Transverse colon (tissue), 4 donors: ENCODE measurements at places on chromosomes 4 and X. TPM values are rescaled to one million over a fixed set of nuclear protein-coding genes. Genes with fewer than 3 reads are reported as not detected.
A peak's percentile ranks its signal among the peaks of the same experiment; 100 is the strongest.

DNA sequence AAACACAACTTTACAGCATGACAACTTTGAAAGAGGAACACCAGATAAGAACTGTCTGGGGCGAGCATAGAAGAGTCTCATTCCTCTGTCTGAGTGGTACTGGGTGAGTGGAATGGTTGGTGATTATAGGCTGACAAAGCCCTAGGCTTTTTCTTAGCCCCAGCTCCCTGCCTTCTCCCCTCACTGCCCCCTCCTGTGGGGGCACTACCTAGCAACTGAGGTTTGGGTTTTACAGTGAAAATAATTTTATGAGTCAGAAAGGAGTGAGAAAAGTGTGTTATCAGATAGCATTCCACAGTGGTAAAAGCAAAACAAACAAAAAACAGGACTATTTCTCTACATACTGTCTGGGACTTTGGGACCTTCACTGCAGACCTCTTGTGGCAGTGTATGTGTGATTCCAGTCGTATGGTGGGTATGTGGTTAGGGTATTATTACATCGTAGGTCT lies 10.5 kb upstream of the TMEM165 start:
- no peak for DNase-seq

- DNase-seq = no peak
Measured at GRCh38 chr4:101414496-101414895, 67.2 kb upstream of the PPP3CA start.

DNA sequence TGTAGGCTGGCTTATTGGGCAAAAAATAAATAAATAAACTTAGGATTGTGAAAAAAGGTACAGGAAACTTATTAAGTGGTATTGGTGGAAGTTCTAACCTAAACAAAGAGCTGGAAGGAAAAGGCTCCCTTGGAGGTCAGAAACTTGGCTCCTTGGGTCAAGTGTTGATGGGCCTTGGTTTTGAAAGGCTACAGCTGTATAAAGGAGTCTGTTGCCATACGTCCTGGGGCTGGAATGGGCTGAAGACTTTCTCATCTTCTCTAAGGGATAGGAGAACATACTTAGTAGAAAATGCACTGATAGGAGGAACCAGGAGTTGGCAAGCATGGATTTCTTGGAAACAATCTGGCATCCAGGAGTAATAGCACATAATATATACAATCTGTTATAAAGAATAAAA lies 56.6 kb downstream of the PDLIM5 start:
- DNase-seq = no peak

GRCh38 chr4:6278801-6279197 lies 9.1 kb downstream of the WFS1 start:
- peak; percentile 56 for DNase-seq

DNA sequence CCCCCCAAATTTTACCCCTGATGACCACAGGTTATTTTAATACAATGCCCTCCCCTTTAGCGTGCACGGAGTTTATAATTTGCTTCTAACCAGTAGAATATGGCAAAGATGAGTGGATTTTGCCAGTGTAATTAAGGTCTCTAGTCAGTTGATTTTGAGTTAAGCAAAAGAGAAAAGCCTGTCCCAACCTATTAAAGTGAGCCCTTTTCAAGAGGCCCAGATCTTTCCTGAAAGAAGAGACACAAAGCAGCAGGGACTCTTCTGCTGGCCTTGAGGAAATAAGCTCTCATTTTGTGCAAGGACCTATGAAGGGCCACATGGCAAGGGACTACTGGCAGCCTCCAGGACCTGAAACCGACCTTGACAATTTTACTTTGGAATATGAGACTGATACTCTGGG lies 61.9 kb upstream of the GABRG1 start:
- no peak for DNase-seq

- peak; percentile 69 for DNase-seq
Measured at GRCh38 chr4:76200771-76201231, 12.8 kb downstream of the SCARB2 start.

GRCh38 chrX:46758163-46758955 lies 559 bp downstream of the SLC9A7 start:
- DNase-seq = peak; percentile 12

DNA sequence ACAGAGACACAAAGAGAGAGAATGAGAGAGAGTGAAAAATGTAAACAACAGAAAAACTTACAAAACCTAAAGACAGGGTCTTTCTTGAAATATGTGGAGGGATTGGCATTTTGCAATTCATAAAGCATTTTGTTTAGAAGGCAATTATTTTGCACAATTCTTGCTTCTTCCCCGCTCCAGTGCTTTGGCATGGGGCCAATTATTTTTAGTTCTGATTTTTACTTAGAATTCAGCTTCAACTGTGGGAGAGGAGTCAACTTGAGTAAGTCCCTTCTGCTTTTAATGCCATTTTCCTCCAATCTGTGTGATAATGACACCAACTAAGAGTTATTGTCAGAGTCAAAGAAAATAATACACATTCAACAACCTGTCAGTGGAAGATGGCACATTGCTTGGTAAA lies 1051.9 kb downstream of the NLGN4X start:
- DNase-seq = no peak

GRCh38 chr4:145740806-145741205 lies 60.9 kb downstream of the C4orf51 start:
- no peak for DNase-seq

- DNase-seq = no peak
Measured at GRCh38 chrX:152639426-152639825, 1.7 kb downstream of the GABRQ start.

GRCh38 chrX:11580789-11581188 lies 84.9 kb downstream of the ARHGAP6 start:
- no peak for DNase-seq

DNA sequence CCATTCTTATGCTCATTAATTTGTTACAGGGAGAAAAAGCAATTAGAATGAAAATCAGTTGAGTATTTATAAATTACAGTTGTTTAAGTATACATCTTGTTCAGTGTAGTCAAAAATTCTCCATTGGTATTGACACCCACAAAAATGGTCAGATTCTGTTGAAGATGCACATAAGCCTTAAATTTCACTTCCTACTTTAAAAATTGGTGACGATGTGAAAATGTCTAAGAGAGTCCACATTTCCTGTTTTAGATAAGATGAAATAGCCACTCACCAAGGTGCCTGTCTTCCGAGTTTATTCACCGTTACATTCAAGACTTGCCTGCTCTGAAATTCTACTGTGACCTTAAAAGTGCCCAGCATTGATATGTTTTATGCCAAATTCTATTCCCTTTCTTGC lies 93.6 kb downstream of the GPR143 start:
- DNase-seq = no peak

GRCh38 chr4:32824336-32824735 lies 2104.2 kb downstream of the PCDH7 start:
- no peak for DNase-seq

DNA sequence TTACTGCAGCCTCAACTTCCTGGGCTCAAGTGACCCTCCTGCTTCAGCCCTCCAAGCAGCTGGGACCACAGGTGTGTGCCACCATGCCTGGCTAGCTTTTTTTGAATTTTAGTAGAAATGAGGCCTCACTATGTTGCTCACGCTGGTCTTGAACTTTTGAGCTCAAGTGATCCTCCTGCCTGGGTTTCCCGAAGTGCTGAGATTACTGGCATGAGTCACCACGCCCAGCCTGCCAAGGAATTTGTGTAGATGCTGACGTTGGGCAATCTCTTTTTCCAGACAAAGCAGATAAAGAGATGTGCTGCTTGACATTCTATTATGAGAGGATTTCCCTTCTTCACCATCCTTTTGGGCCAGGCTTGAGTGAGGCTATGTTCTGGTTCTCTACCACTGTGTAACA lies 254.5 kb upstream of the RPS6KA3 start:
- DNase-seq = no peak

DNA sequence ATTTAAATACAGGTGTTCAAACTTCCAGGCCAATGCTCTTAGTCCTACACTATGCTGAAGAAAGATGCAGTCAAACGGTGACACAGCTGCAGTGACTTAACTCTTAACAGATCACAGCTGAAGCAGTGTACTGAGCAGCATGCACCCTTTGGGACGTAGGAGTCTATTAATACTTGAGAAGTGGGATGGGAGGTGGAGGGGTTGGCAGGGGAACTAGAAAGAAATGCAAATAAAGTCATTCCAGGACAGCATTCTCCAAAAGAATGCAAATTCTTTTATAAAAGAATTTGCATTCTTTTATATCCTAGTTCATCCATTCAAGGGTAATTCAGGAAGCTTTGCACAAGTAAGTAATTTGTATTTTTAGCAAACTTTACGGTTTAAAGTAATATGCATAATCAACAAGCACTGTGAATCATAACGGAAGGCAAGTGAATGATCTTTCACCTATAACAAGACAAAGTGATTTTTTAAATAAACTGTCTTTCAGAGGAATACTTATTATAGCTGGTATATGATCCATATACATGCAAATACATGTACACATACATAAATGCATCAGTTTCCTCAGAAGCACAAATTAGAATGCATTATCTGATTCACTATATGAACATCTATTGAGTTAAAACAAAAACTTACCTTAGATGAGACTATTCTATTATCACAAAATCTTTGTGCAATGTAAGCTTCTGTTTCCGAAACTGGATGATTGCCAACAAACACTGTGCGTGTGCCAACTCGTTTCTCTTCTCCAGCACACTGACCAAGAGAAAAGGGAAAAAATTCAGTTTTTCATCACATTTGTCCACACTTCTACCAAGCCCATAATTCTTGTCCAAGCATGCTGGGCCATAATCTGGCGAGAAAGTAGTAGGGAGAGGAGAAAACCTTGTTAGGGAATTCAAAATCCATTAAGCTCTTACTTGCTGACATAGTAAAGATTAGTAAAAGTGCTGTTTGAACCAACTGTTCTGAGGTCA lies 106.5 kb downstream of the ATP11C start:
- DNase-seq = no peak

GRCh38 chrX:427812-428725 lies 41.4 kb upstream of the PPP2R3B start:
- no peak for DNase-seq

DNA sequence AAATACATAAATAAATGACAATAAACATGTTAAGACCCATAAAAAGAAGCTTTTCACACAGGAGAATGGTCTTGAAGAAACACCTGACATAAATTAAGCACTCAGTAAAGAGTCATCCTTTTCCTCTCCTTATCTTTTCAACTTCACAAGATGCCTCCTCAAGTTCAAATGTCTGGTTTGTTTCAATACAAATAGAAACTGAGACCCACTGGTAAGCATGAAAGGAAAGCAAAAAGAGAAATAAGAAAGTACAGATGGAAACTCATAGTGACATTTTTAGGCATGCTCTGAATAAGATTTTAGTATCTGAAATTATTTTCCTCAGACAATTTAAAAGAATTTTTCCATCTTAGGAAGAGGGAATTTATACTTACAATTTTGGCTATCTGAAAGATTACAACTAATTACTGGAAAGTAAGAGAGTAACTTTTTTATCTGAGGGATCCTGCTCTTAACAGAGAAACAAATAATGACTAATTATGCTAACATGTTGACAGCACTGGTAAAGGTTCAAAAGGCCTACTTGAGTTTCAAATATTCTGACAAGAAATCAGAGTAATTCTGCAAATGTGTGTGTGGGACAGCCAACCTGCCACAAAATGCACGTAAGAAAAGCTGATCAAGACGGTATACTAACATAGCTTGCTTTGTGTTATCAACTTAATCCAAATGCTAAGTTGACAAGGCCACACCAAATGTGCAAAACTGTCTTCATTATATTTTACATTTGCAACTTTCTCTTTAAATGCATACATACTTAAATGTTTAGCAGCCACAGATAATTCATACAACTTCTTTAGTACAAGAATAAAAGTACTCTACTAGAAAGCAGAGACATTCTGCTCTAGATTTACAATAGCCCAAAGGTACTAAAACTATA lies 113.0 kb downstream of the IQCM start:
- no peak for DNase-seq

- DNase-seq = no peak
Measured at GRCh38 chr4:92339676-92340075, 35.9 kb downstream of the GRID2 start.

Gene FRG2
- total RNA-seq = not detected

Gene HTRA3
- 11.9 TPM for total RNA-seq

Gene LDB2
- 8.6 TPM for total RNA-seq

Gene CNKSR2
- 2.7 TPM for total RNA-seq

Gene TCEAL4
- total RNA-seq = 56.8 TPM

Gene PROM1
- 236 TPM for total RNA-seq
